Stimulated activated CD4-positive, alpha-beta T cell treated with anti-CD3 and anti-CD28 coated beads, TNF-alpha, amount 100 ng/mL, for 4 hours (primary cell): ENCODE measurements at places on chromosomes 1 and 21.

DNA sequence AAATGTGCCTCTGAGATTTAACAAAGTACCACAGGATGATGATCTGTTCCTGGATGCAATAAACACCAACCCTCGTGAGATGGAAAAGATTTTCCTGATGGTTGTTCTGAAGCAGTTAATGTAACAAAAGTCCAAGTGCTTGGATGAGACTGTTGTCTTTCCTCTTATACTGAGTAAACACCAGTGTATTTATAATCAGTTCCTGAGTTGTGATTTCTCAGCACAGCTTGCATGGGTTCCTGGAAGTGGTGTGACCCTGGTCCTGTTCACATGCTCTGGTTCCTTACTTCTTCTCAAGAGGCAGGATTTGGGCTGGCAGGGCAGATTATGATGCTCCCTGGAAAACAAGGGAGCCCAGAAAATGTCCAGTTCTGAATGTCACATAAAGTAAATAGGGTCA lies 208.2 kb upstream of the USP24 start:
- DNase-seq, result no peak

DNA sequence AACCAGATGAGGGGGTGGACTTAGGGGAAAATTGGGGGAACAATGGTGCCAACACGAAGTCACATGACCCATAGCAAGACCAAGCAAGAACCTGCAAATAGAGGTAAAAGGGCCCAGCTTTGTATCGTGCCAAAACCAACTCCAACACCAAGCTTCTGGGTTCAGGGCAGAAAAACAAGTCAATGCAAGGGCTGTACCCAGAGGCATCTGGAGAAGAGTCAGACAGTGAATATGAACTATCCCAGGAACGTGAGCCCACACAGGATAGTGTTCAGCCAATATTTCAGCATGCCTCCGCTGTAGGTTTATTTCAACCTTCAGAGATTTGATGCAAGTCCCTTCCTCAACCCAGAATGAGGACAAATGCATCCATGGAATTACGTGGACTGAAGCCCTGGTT lies 15.0 kb upstream of the ZMYM6 start:
- DNase-seq, result no peak

GRCh38 chr1:153760440-153760839 lies 14.8 kb upstream of the SLC27A3 start:
- DNase-seq, result no peak

GRCh38 chr1:210586771-210587170 lies 258.1 kb downstream of the HHAT start:
- no peak for DNase-seq

DNA sequence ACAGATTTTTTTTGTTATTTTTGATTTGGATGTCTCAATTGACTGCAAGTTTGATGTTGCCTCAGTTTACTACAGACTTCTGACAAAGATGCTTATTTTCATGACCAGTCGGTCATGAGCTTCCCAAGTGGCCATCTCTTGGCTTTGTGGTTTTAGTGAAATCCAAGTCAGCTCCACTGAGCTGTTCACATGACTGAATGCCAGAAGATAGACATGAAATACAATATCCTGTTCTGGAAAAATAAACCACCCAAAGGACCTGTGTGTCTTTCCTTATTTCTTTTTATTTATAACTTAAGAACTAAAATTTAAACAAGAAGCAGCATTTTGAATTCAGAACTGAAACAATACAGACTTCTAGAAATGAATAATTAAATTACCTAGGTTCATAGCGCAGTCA lies 89.3 kb downstream of the HMCN1 start:
- DNase-seq, result no peak

- DNase-seq, result no peak
Observed at GRCh38 chr1:223479718-223480425, 86.7 kb downstream of the CCDC185 start.
